Stimulated activated CD4-positive, alpha-beta T cell treated with anti-CD3 and anti-CD28 coated beads, Interleukin-1b, Interleukin-23, amount 100 ng/mL, for 1 hour (primary cell): ENCODE measurements at places on chromosomes 11 and 22.

GRCh38 chr11:28559492-28559891, 451.3 kb downstream of the METTL15 start:
- DNase-seq: no peak

- DNase-seq: no peak
These were observed 404.8 kb upstream of the RAG2 start for GRCh38 chr11:37002831-37003230.

- DNase-seq: no peak
These were observed 78.9 kb downstream of the SFI1 start for GRCh38 chr22:31575190-31575589.

DNA sequence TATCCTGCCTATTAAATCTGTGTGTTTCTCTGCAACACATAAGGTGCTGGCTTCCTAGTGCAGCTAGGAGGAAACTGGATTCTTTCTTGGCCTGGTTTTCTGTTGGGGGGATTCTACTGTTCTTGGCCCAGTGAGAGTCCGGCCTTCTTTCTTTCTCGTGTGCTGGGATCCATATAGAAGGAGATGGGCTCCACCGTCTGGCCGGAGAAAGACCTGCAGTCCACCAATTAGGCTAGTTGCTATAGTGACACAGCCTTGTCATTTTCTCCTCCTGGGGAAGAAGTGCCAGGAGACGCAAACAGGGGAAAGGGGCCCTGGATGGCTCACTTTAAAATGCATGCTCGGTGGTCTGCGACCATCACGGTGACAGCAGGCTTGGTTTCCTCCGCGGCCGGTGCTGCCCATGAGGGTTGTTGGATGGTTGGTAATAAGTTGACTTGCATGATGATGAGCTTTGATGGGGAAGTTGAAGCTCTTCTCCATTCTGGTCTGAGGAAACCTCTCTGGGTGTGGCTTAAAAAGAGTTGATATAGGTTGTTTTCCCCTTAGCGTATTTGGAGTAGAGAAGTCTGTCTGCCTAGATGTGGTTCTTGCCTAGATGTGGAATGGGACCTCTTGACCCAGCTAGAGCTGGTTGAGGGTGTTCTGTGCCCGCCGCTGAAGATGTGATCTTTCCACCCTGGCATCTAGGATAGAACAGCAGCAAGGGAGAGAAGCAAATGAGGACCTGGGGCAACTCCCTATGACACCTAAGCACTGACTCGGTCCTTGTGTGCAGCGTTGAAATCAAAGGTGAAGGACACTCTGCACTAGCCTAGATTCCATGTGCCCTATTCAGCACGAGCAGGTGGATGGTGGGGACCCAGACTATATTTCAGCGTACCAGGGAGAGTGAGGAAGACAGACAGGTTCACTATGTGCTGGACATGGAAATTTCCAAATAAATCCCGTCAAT, 1335.0 kb downstream of the BRD1 start:
- no peak for DNase-seq

GRCh38 chr11:119880143-119880542, 151.1 kb upstream of the NECTIN1 start:
- DNase-seq: no peak

DNA sequence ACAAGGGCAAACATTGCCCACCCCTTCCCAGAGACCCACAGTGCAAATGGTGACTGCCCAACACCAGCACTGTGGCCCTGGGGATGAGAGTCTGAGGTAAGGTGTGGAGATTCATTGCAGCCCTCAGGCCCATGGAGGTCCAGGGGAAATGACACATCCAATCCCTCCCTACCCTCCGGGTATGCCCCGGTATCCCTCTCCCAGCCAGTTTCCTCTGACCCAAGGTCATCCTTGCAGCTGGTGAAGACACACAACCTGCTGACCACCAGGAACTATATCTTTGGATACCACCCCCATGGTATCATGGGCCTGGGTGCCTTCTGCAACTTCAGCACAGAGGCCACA, 18.9 kb upstream of the UVRAG start:
- DNase-seq: no peak

GRCh38 chr11:96393753-96394348, 4.0 kb downstream of the JRKL start:
- no peak for DNase-seq

DNA sequence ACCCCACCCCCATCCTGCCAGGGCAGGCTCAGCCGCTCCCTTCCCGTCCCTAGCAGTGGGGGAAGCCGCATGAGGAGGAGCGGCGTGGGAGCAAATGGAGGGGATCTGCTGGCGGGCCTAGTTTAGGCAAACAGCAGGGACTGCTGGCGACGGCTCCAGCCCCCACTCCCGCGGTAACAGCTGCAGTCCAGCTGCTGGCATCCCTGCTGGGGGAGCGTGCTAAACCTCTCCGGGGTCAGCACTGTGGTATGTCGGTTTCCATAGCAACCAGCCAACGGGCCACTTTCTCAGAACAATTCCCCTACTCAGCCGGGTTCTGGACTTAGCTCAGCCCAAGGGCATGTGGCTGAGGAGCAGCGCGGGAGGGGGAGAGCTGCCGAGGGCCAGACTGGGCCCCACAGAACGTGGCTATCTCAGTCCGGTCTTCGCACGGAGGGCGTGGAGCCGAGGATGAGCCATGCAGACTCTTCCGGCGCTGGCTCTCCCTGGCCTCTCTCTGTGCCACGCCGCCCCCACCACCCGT, 98.8 kb downstream of the PKNOX2 start:
- no peak for DNase-seq

GRCh38 chr11:1988667-1989317, 8.8 kb downstream of the H19 start:
- no peak for DNase-seq

GRCh38 chr11:10042699-10043098, 251.3 kb downstream of the SBF2 start:
- DNase-seq: no peak

DNA sequence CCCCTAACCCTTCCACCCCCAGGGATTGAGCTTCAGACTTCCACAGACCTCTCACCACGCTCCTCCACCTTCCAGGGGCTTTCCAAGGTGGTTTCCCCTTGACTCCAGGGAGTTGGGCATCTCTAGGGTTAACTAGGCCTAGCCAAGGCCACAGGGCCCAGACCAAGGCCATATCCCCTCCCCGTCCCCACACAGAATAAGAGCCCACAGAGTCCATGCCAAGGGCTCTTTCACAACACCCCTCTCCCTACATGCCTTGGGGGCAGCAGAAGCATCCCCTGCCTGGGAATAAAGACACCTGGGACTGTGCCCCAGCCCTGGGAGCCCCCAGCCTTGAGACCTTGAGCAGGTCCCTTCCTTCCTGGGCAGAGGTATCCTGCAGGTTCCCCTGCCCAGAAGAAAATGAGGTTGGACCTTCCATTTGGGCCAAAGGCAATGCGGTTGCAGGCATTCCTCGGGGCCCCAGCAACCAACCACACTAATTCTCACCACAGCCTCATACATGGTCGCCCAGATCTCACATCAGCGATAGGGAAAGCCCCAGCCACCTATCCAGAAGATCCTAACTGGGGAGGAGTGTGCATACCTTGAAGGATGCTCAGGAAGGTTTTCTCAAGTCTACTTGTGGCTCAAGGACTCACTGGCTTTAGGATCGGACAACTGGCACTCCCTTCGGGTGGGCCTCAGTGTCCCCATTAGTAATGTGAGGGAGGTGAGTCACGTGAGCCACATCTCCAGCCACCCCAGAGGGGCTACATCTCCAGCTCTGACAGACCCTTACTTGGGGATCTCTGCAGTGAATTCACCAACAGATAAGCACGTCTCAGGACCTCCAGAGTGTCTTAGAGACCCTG, 1.7 kb downstream of the GDPD5 start:
- no peak for DNase-seq

DNA sequence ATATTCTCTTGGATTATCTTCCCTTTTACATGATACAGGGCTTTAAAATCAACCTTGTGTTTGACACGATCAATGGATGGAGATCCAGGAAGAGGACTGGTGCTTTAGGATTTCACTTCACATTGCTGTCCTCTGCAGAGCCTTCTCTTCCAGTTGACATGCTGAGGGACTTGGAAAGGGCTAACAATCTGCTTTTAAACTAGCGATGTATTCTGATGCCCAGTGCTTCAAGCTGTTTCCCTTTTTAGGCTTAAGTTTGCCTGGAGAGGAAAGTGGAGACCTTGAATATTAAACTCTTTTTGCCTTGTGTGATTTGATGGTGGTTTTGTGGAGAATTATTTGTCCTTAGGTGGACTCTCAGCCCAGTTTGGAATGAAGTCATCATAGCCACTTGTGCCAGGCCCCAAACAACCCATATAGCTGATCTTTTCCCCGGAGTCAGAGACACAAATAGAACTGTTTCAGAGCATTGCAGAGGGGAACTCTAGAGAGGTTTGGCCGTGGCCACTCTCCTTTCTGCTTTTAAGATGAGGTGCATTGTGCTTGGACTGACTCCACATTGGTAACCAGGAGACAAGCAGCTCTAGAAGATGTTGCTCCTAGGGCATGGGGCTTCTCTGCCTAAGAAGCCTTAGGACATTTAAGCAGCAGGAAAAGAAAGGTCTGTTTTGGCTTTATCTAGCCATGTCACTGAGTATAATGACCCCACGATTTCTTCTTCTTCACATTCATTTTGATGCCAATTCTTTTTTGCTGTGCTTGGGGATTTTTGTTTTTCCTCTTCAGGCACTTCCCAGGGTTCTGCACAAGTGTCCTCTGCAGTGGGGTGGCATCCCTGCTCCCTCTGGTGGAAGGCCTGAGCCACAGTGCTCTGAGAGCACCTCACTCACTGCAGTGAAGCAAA, 152.8 kb downstream of the NCAM1 start:
- DNase-seq: no peak

DNA sequence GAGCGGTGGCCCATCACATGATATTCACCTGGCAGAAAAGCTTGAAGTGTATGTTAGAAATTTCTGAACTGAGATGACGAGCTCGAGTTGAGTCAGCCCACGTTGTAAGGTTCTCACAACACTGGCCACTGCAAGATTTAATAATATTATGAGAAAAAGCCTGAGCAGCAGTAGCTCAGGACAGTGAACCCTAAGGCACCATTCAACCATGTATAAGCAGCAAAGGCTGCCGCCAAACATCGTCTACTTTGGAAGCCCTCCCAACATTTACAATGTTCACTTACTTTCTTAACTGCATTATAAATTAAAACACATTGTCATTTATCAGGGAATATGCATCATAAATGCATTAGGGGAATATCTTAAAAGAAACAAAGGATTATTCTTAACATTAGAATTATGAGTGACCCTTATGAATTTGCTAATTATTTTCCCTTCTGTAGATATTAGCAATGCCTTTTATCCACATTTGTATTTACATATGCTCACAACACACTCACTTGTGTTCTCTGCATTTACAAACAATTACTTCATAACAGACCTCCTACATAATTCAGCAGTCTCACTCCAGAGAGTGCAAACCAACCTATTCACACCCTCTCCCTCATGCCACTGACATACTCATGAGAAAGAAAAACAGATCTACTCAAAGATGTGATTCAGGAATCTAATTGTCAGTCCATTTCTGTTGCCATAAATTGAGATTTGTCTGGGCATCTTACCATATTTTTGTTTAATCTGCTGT, 57.7 kb upstream of the CARD18 start:
- no peak for DNase-seq

- DNase-seq: no peak
These were observed 844.7 kb upstream of the CCDC90B start for GRCh38 chr11:84130646-84131427.
